ENCODE measurements at places on chromosomes 1 and 21.

DNA sequence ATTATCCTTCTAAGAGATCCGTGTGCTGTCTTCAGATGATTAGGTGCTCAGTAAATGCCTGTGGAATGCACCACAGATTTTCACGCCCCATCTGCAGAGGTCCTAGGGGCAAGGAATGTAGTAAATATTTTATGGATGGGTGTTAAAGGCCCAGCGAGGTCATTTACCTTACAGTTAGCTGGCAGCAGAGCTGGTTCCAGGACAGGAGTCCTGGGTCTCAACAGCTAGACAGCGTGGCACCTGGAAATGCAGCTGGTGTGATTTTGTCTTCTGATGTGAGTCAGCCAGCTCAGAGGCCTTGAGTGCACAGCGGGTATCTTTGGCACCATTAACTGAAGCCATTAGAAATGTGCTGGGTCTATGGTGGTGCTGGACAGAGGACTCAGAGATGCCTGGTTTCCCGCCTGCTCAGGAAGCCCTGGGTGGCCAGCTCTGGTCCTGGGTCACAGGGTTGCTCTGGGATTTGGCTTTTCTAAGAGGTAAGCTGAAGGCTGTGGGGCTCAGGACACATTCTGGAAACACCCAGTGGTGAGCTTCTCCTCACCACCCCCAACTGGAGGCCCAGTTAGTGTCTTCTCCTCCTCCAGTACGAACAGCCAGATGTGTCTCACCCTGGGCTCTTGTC, 65.5 kb downstream of the DDX20 start:
- DNase-seq: no peak

DNA sequence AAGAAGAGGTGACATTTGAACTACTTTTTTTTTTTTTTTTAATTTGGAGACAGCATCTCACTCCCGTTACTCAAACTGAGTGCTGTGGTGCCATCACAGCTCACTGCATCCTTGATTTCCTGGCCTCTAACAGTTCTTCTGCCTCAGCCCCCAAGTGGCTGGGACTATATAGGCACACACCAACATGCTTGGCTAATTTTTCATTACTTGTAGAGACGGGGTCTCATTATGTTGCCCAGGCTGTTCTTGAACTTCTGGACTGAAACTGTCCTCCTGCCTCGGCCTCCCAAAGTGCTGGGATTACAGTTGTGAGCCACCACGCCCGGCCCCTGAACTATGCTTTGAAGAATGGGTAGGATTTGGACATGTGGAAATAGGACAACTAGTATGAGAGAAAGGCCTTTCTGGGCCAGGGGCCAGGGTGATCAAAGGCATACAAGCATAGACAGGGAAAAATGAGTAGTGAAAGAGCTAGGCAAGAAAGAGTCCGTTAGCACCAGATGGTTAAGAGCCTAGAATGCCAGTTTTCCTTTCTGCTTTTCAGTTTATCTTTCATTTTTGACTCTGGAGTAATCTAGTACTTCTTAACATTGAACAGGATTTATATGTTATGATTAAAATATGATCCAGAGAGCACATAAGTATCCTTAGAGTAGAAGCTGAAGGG, 6.3 kb downstream of the RABGAP1L start:
- no peak for DNase-seq

GRCh38 chr1:65630855-65631254, 161.8 kb upstream of the PDE4B start:
- no peak for DNase-seq

- DNase-seq: peak; percentile 9
These were observed 149.4 kb downstream of the FAM78B start for GRCh38 chr1:166017395-166017794.

GRCh38 chr1:198672124-198672523, 33.3 kb downstream of the PTPRC start:
- DNase-seq: no peak

- DNase-seq: no peak
These were observed 88.1 kb downstream of the CCDC30 start for GRCh38 chr1:42551180-42551579.

GRCh38 chr1:220067269-220068204, 21.2 kb upstream of the EPRS1 start:
- no peak for DNase-seq

GRCh38 chr1:107344268-107344760, 203.5 kb downstream of the NTNG1 start:
- DNase-seq: no peak

- no peak for DNase-seq
These were observed 184.0 kb upstream of the C1orf174 start for GRCh38 chr1:4084048-4084431.

DNA sequence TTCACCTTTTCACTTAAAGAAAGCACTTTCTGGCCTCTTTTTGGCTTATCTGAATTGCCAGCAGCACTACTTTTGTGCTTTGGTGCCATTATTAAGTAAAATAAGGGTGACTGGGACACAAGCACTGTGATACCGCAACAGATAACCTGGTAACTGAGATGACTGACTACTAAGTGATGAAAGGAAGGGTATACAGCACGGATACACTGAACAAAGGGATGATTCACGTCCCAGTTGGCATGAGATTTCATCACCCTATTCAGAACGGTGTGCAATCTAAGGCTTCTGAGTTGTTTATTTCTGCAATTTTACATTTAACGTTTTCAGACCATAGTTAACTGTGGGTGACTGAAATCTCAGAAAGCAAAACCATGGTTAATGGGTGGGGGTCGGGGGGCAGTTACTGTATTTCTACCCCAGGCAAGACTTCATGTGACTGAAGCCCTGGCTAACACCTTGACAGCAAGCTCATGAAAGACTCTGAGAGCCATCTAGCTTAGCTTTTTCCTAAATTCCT, 102.8 kb downstream of the CLIC6 start:
- DNase-seq: no peak

DNA sequence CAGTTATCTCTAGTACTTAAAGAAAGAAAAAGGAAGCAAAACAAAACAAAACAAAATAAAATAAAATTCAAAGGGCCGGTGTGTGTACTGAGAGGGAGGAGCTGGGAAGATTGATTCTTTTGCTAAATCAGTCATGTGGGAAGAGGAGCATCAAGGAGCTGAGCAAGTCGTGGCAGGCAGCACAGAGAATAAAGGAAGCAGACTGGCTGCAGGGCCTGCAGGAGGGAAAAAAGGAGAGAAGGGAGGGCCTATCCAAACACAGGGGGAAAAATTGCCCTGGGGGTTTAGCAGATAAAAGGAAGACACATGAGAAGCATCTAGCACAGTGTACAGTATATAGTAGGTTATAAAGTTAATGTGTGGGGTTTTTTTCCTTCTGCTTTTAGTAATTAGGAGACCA, 27.6 kb downstream of the AGO4 start:
- DNase-seq: no peak

- no peak for DNase-seq
These were observed 136.1 kb downstream of the SIPA1L2 start for GRCh38 chr1:232493869-232494268.

- DNase-seq: no peak
These were observed 129.9 kb downstream of the SLC30A10 start for GRCh38 chr1:219798283-219799030.

DNA sequence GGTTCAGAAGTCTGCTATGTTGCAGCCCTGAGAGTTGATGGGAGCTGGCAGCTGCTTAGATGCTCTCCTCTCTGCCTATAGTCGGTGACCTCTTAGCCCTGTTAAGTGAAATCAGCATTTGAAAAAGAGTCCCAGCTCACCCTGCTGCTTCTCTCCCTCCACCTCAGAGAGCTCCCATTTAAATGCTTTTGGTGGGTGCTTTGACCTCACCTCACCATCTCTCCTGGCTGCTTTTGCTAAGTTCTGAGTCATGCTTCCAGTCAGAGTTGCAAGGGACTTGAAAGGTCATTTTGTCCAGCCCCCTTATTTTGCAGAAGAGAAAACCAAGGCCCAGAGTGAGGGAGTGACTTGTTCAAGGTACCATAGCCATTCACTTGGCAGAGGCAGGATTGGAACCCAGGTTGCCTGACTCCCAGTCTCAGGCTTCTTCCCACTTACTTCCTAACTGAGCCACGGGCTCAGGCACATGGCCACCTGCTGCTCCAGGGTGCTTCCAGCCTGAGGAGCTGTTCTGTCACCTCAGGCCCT, 3.3 kb downstream of the MAPKAPK2 start:
- no peak for DNase-seq

- DNase-seq: no peak
These were observed 43.3 kb downstream of the LRRC53 start for GRCh38 chr1:74468982-74469603.

GRCh38 chr1:200755456-200755855, 16.8 kb downstream of the CAMSAP2 start:
- no peak for DNase-seq

All from activated CD4-positive, alpha-beta T cell treated with anti-CD3 and anti-CD28 coated beads for 36 hours (primary cell).